ENCODE measurements at places on chromosomes 1 and 21. TPM values are rescaled to one million over a fixed set of nuclear protein-coding genes. Genes with fewer than 3 reads are reported as not detected.

DNA sequence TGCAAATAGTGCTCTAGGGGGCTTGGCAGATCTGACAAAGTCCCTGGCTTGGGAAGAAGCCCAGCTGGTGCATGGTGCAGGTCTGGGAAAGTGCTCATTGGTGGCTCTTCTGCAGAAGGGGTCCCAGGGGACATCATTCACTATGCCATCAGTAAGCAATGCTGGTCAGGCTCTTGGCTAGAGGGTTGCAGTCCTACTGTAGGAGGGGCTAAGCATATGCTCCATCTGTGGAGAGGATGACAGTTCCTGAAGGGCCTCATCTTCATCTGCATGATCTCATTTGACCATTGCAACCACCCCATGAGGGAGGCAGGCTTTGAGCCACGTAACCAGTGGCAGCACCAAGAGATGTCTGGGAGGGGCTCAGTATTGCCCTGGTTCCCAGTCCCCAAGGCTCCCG is 31.5 kb upstream of the VASH2 start:
- DNase-seq, result no peak

GRCh38 chr21:44742418-44743153 is 31.2 kb upstream of the TSPEAR start:
- peak; percentile 38 for DNase-seq

NR1I3 gene
- total RNA-seq, result not detected

- peak; percentile 94 for DNase-seq
These were observed 46.3 kb upstream of the VANGL1 start for GRCh38 chr1:115595279-115596079.

- no peak for DNase-seq
These were observed 51.7 kb upstream of the DUSP10 start for GRCh38 chr1:221793439-221794078.
